ENCODE measurements at places on chromosomes 6 and 20.

- no peak for DNase-seq
These were observed 426.9 kb upstream of the RNF217 start for GRCh38 chr6:124535299-124535698.

- DNase-seq = no peak
These were observed 77.7 kb upstream of the CLDN20 start for GRCh38 chr6:155186052-155186658.

GRCh38 chr20:59336540-59336939 lies 36.1 kb downstream of the EDN3 start:
- no peak for DNase-seq

GRCh38 chr20:17875106-17875980 lies 93.3 kb downstream of the SNX5 start:
- peak; percentile 91 for DNase-seq

DNA sequence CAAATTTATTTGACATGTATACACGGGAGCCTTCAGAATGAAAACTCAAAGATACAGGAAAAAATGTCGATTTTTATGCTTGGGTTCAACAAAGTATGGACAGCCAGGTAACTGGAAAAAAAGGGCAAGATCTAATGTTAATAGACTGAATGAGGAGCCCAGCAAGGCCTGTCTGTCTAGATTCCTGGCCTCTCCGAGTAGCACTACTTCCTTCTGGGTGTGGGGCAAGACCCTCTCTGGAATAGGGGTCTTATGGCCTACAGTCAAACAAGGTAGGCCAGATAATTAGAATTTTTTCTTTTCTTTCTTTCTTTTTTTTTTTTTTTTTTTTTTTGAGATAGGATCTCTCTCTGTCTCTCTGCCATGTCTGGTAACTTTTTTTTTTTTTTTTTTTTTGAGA lies 113.4 kb upstream of the SHLD1 start:
- DNase-seq = no peak

- no peak for DNase-seq
These were observed 43.4 kb upstream of the RNF144B start for GRCh38 chr6:18343741-18344140.
